ENCODE measurements at places on chromosomes 7 and 10.

GRCh38 chr10:125531465-125531864 is 151.5 kb downstream of the TEX36 start:
- DNase-seq, result no peak

- no peak for DNase-seq
Measured at GRCh38 chr10:310371-310770, 175.1 kb downstream of the ZMYND11 start.

GRCh38 chr7:152984421-152984820 is 224.9 kb downstream of the ACTR3B start:
- no peak for DNase-seq

DNA sequence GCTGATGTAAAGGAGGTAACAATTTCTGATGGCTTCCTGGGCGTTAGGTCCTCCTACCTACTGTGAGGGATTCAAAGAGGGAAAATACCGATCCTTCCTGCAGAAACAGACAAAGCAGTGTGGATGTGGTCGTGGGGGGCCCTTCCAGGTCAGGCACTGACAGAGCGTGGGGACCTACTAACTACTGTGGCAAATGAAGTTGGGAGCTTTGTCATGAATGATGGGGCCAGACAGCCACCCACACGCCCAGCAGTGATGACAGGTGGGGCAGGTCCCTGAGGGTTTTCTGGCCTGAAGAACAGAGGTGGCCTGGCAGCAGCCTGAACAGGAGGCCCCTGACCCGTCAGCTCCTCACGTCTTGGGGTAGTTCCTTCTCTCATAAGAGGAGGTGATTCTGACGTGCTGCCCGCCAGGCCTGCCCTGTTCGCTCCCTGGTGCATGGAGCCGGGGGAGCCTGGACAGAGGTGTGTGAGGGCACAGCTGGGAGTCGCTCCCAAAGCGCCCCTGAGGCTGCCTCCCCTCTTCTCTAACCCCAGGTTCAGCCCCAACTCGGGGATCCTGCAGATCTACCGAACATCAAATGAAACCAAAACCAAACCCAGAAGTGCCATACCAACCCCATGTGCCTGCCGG is 4.2 kb downstream of the ATP6V0E2 start:
- DNase-seq, result peak; percentile 29

DNA sequence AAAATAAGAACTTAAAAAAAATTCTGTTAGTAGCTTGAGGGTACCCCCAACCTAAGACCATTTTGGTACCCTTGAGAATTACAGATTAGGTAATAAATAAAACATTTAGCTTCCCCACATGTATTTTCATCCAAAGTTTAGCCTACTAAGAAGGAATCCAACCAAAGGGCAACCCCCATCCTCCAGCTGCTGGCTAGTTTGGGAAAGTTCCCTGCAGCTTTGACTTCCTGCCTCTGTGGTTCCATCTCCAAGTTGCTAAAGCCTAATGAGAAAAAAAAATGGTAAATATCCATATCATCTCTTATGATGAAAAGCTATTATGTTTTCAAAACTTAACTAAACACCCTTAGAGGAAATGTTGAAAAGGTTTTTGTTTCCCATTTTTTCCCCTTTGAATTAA is 547.2 kb downstream of the ANKRD7 start:
- no peak for DNase-seq

GRCh38 chr10:79984851-79985250 is 35.9 kb upstream of the SFTPD start:
- DNase-seq, result no peak

- no peak for DNase-seq
Measured at GRCh38 chr10:14433147-14433546, 102.4 kb upstream of the FRMD4A start.
